ENCODE measurements at places on chromosomes 7 and 10. TPM values are rescaled to one million over a fixed set of nuclear protein-coding genes. Genes with fewer than 3 reads are reported as not detected.

Gene USP6NL
- total RNA-seq = 27.7 TPM

Gene MINDY3
- 14.9 TPM for total RNA-seq

Gene SDK1
- 8.4 TPM for total RNA-seq

Gene PAX4
- total RNA-seq = not detected

Gene BZW2
- 60.2 TPM for total RNA-seq

Gene CABCOCO1
- not detected for total RNA-seq

Gene BAZ1B
- 95.7 TPM for total RNA-seq

Gene CEP41
- 9.2 TPM for total RNA-seq

Gene AKR1C4
- total RNA-seq = not detected

GRCh38 chr10:132272231-132272971 is 35.3 kb downstream of the STK32C start:
- no peak overlapping the region for H3K27ac ChIP-seq
- DNase-seq = no peak
- H3K27me3 ChIP-seq = no peaks in the 10 kb centered on the region
- no peaks in the 10 kb centered on the region for H3K36me3 ChIP-seq
- no peak overlapping the region for H3K4me3 ChIP-seq

DNA sequence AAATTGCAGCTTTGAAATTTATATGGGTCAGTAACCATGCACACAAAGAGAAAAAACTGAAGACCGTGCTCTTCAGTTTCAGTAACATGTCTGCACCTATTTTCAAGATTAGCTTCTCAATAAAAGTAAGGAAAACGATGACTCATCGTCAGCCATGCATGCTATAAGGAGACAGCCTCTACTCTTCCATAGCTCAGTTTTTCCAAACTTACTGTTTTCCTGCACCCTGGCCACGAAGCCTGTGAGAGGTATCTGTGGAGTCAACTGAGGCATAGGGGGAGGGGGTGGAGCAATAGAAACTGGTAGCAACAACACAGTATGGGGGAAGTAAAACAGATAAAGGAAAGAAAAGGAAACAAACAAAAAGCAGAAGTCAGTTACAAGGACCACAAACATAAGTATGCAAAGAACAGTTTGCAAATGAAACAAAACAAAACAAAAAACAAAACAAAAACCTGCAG is 58.0 kb downstream of the PDSS1 start:
- DNase-seq = no peak
- no peak overlapping the region for H3K27ac ChIP-seq
- no peaks in the 10 kb centered on the region for H3K36me3 ChIP-seq

DNA sequence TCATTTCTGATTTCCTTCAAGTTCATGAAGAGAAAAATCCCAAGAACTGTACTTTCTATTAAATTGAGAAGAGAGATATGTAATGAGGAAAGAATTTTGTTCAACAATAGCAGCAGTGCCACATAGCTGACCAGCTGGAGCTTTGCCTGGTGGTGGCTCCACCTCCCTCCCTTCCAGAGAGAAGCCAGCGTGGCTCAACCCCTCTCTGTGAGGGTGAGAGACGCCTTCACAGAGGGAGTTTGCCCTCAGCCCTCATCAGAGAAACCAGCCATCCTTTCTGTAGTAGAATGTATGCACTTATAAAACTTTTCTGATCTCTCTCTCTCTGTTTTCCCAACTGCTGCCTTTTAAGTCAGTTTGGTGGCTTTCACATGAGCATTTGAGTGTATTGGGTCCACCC is 20.5 kb upstream of the COL1A2 start:
- peak; percentile 50 for DNase-seq
- no peaks in the 10 kb centered on the region for H3K27me3 ChIP-seq
- H3K27ac ChIP-seq = no peak overlapping the region
- H3K4me1 ChIP-seq = peaks cover 5% of the 10 kb centered on the region

DNA sequence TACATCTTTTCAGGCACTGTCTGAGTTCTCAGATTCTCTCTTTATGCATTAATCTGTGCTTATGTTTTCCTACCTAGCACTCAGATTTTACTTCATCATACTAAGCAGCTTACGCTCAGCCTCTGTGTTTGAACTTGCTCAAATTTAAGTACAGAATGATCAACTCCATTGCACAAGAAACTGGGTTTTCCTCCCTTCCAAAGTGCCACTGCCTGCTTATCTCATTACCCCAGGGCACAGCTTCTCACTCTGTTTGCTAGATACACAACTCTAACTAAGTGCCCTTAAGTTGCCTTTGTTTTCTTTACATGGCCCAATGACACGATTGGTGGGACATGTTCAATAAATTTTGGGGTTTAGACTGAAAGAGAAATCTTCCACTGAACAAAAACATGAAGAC is 267.7 kb downstream of the GFRA1 start:
- no peak for DNase-seq
- H3K36me3 ChIP-seq = no peaks in the 10 kb centered on the region
- H3K4me3 ChIP-seq = no peak overlapping the region
- H3K27me3 ChIP-seq = no peaks in the 10 kb centered on the region

GRCh38 chr10:22999942-23000341 is 72.1 kb downstream of the ARMC3 start:
- no peak overlapping the region for H3K27ac ChIP-seq
- H3K4me1 ChIP-seq = no peaks in the 10 kb centered on the region

DNA sequence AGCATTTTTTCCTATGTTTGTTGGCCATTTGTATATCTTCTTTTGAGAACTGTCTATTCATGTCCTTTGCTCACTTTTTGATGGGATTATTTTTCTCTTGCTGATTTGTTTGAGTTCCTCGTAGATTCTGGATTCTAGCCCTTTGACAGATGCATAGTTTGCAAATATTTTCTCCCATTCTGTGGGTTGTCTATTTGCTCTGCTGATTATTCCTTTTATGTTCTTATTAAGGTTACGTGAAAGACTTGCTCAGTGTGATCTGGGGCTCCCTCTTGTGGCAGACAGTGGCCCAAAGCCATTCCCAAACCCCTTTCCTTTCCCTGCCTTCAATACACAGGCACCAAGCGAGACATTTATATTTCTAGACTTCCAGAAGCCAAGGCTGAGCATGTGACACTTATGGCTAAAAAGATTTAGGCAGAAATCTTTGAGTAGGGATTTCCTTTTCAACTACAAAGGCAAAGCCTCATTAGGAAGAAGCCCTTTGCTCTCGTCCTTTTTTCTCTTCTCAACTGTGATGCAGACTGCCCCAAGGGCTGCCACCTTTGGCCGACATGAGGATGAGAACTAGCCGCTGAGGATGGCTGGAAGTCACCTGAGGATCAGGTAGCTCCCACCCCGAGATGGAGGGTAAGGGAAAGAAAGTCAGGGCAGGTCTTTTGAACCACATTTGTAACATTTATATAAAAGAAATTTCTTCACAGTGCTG is 23.6 kb downstream of the ST8SIA6 start:
- H3K4me3 ChIP-seq = no peak overlapping the region
- 0 out of 2 replicates have a peak, but pooled peaks cover 3% of the 10 kb centered on the region for H3K4me1 ChIP-seq
- H3K27ac ChIP-seq = no peak overlapping the region

GRCh38 chr7:130961128-130961601 is 227.2 kb upstream of the KLF14 start:
- H3K36me3 ChIP-seq = peaks cover 17% of the 10 kb centered on the region
- no peak overlapping the region for H3K27ac ChIP-seq
- no peak for DNase-seq
- H3K4me3 ChIP-seq = no peak overlapping the region

- H3K4me3 ChIP-seq = no peak overlapping the region
- H3K36me3 ChIP-seq = no peaks in the 10 kb centered on the region
- H3K27ac ChIP-seq = no peak overlapping the region
- H3K27me3 ChIP-seq = no peaks in the 10 kb centered on the region
Observed at GRCh38 chr10:70271996-70272924, 11.5 kb downstream of the NPFFR1 start.

DNA sequence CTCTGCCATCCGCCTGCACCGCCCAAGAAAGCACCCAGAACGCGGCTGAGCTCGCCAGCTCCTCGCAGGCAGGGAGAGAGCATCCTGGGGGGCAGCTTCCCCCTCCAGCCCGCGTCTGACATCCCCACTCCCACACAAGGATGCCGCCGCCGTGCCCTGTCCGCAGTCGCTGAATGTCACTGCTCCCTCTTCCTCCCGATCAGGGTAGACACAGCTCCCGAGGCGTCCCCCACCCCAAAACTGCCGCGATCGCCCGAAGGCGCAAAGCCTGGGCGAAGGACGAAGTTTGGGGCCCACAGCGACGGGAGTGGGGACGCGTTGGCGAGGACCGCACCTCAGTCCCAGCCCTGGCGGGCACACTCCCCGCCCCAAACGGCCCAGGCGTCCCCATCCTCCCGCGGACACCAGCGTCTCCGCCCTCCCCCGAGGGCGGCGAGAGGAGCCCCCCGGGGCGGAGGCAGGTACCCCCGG is 1.5 kb upstream of the KAT6B start:
- H3K27ac ChIP-seq = no peak overlapping the region
- DNase-seq = peak; percentile 44
- no peaks in the 10 kb centered on the region for H3K27me3 ChIP-seq
- H3K36me3 ChIP-seq = peaks cover 7% of the 10 kb centered on the region
- H3K4me1 ChIP-seq = peaks cover 3% of the 10 kb centered on the region

DNA sequence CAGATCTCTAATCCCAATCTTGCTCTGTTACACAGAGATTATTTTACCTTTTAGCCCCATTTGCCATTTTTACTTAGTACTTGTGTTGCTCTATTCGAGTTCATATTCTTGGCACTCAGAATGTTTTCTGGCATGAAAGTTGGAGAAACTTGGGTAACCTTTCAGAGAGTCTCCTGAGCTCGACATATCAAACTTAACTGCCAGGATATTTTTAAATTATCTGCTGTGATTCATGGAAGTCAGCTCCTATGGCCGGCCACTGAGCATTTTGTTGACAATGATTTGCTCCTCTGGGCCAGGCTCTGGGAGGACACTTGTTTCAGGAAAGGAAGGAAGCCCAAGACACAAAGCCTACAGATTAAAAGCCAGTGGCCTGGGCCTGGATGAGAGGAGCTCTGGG is 396.7 kb downstream of the TNS3 start:
- H3K27me3 ChIP-seq = no peaks in the 10 kb centered on the region
- H3K27ac ChIP-seq = no peak overlapping the region
- H3K4me3 ChIP-seq = no peak overlapping the region
- DNase-seq = no peak
- H3K4me1 ChIP-seq = no peaks in the 10 kb centered on the region

DNA sequence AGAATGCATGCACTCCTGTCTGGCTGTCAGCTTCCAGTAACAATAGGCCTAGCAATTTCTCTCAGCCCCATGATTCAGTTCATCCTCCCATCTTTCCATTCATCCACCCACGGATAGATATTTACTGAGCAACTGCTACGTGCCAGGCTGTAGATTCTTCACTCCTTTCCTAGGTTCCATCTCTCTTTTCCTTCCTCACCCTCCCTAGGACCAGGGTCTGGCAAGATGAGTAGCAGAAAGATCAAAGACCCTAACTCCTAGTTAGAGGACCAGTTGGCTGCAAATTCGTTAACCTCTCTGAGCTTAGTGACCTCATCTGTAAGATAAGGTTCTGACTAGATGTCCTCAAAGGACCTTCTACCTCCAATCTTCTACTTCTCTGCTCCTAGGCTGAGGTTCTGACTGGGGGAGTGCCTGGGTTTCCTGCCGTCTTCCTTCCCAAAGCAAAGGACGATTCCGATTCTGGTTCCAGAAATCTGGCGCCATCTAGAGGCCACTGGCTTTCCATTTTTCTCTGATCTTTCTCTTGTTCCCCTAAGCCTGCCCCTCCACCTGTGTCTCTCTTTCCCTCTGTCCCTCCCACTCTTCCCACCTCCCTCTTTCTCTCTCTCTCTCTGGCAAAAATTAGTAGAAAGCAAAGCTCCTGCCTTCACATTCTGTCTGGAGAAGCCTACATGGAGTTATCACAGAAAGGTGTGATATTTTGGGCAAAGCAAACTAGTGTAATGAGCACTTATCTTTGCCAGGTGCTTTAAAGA is 26.2 kb downstream of the TBATA start:
- no peak overlapping the region for H3K4me3 ChIP-seq
- peak; percentile 78 for DNase-seq
- H3K36me3 ChIP-seq = no peaks in the 10 kb centered on the region
- H3K27ac ChIP-seq = no peak overlapping the region
- no peaks in the 10 kb centered on the region for H3K4me1 ChIP-seq

GRCh38 chr7:7202375-7202720 is 20.0 kb downstream of the C1GALT1 start:
- peaks cover 32% of the 10 kb centered on the region for H3K36me3 ChIP-seq
- H3K27me3 ChIP-seq = no peaks in the 10 kb centered on the region

DNA sequence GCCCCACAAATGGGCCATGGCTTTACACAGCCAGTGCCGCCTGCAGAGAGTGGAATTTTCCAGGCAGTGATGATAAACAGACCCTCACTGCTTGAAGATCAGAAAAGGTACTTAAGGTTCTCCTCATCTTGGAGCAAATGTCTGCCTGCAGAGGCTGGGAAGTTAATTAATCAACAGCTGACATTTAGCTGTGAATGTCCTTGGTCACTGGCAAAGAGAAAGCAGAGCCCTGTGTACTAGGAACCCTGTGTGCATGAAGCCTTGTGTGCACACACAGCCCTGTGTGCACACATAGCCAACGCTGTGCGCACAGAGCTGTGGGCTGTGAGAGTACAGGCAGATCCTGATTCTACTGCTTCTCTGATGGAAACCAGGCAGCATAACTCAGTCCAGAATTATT is 291.6 kb upstream of the MKI67 start:
- no peak overlapping the region for H3K27ac ChIP-seq
- no peak overlapping the region for H3K4me3 ChIP-seq
- H3K4me1 ChIP-seq = no peaks in the 10 kb centered on the region
- no peaks in the 10 kb centered on the region for H3K27me3 ChIP-seq

DNA sequence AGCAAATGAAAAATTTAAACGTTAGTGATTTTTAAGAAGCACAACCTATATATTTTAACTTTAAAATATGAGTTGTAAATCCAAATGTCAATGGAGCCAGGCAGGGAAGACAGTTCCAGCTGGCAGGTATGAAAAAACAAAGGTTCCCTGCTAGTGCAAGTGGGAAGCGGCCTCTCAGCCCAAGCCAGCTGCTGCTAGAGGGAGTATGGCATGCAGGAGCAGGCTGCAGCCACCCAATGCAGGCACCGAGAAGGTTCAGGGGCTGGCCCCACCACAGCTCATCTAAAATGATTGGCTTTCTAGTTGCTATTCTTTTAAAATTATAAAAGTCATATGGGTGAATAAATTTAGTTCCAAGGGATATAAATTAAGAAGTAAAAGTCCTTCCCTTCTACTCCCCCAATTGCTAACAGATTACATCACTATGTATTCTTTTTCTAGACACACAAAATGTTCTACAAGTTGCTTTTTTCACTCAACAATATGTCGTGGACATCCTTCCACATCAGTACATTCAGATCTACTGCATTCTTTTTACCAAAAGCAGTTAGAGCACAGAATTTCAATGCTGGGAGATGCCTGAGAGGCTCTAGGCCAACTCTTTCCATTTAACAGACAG is 69.3 kb downstream of the SGMS1 start:
- H3K4me1 ChIP-seq = peaks cover 9% of the 10 kb centered on the region
- no peak overlapping the region for H3K4me3 ChIP-seq
- H3K36me3 ChIP-seq = no peaks in the 10 kb centered on the region
- DNase-seq = no peak

- no peaks in the 10 kb centered on the region for H3K27me3 ChIP-seq
- H3K36me3 ChIP-seq = no peaks in the 10 kb centered on the region
- H3K27ac ChIP-seq = no peak overlapping the region
- no peak for DNase-seq
- no peak overlapping the region for H3K4me3 ChIP-seq
Observed at GRCh38 chr10:86648704-86649427, 5.5 kb upstream of the OPN4 start.

GRCh38 chr10:94344522-94345122 is 18.1 kb downstream of the NOC3L start:
- no peak for DNase-seq
- no peaks in the 10 kb centered on the region for H3K4me1 ChIP-seq
- no peak overlapping the region for H3K27ac ChIP-seq
- no peaks in the 10 kb centered on the region for H3K27me3 ChIP-seq
- H3K4me3 ChIP-seq = no peak overlapping the region
- H3K36me3 ChIP-seq = peaks cover 68% of the 10 kb centered on the region

GRCh38 chr10:29239569-29240472 is 49.0 kb upstream of the LYZL1 start:
- no peak overlapping the region for H3K27ac ChIP-seq
- H3K4me3 ChIP-seq = no peak overlapping the region
- H3K27me3 ChIP-seq = no peaks in the 10 kb centered on the region
- no peaks in the 10 kb centered on the region for H3K4me1 ChIP-seq
- peak; percentile 75 for DNase-seq

Data from H9 (cell line).